ENCODE measurements at places on chromosomes 1 and 21. TPM values are rescaled to one million over a fixed set of nuclear protein-coding genes. Genes with fewer than 3 reads are reported as not detected.

The ETV3L gene
- total RNA-seq, result not detected

The SLC22A15 gene
- total RNA-seq, result 2.6 TPM

- no peak for DNase-seq
These were observed 446.6 kb downstream of the PTPRU start for GRCh38 chr1:29682919-29683295.

- DNase-seq, result no peak
These were observed 12.6 kb downstream of the RIMKLA start for GRCh38 chr1:42392967-42393848.

GRCh38 chr1:199311478-199312262 is 672.8 kb downstream of the PTPRC start:
- DNase-seq, result no peak

DNA sequence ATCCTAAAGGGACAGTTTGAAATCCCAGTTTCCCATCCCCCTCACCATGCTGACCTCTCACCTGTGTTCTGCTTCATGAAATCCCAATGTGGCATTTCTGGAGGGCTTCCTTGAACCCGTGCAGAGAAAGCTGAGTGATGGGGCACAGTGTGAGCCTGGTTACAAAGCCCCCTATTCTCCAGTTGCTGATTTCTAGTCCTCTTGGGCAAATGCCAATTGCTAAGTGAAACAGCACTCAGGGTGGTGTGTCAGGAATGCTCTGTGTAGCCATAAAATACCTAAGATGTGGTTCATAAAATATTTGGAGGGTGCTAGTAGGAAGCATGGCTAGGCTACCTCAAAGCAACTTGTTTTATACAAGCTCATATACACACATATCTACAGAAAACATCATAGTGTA is 32.0 kb downstream of the SUSD4 start:
- DNase-seq, result no peak

DNA sequence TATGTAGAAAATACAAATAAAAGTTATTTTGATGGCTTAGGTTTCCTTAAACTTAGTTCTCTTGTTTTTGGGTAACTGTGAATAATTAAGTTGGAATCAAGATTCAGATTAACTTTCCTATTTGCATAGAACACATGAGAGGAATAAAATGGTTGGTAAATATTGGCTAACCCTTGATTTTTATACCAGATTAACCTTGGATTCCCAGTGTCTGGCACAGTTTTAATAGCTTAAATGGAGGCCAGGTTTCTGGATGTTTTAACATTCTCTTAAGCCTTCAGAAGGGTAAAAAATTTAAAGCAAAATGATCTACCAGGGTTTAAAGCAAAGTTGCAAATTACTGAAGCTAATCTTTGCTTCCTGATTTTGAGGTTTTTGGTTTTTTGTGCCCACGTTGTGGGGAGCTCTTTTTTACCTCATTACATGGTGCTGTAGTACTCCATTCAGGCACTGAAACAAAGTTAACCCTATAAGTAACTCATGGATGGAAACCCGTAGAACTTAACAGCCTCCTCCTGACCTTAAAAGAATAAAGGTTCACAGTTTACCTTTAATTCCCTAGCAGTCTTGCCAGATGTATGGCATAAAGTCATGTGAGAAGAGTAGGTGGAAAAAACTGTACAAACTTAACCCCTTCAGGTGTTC is 8.4 kb upstream of the SPATA1 start:
- DNase-seq, result no peak

The AIRE gene
- total RNA-seq, result not detected

DNA sequence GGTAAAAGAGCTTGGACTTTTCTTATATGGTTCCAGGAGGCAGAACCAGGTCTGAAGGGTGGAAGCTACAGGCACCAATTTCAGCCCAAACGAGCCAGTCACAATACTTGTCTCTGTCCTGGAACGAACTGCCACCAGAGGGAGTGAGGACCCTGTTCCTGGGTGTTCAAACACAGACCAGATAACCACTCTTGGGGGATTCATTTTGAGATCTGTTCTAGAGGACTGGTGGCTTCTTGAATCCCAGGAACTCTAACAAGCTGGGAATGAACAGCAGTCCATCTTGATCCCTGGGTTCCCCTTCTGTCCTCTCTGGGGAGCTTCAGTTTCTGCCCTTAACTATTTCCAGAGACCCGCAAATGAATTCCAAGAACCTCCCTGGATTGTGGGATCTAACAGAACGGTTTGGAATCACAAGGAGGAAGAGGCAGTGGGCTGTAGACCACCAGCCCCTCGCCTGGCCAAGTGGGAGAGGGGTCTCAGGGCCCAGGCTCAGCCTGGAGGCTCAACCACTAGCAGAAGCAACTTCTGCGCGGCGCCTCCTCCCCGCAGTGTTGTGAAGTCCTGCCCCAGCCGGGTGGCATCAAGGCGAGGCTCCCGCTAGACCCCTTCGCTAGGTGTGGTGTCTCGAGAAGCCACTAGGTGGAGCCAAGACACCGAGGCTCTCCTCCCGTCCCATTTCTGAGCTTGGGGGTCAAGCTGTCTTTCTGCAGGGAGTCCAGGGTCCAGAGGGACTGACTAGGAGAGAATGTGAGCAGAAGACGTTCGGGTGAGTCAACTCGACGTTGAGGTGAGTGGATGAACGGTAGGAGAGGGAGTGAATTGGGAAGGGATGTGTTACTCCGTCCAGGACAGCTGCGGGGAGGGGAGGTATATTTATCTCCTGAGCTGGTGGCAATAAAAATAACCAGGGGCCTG is 12.1 kb upstream of the NES start:
- no peak for DNase-seq

DNA sequence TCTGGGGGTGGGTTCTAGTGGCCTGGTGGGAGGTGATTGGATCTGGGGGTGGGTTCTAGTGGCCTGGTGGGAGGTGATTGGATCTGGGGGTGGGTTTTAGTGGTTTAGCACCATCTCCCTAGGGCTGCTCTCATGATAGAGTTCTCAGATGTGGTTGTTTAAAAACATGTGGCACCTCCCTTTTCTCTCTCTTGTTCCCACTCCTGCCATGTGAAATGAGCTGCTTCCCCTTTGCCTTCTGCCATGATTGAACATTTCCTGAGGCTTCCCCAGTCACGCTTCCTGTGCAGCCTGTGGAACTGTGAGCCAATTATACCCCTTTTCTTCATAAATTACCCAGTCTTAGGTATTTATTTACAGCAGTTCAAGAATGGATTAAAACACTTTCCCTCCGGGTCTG is 327.3 kb upstream of the AJAP1 start:
- no peak for DNase-seq

- no peak for DNase-seq
These were observed 6.1 kb downstream of the CD1C start for GRCh38 chr1:158295791-158296190.

The PTGS2 gene
- total RNA-seq, result 8.7 TPM

- no peak for DNase-seq
These were observed 199.7 kb downstream of the CAMTA1 start for GRCh38 chr1:6984986-6985385.
